Testis (tissue), 5 donors: ENCODE measurements at places on chromosomes 16 and 17.
A peak's percentile ranks its signal among the peaks of the same experiment; 100 is the strongest.

GRCh38 chr17:67993998-67994361, 2.3 kb downstream of the C17orf58 start:
- no peak for DNase-seq

GRCh38 chr16:74224828-74225612, 71.6 kb upstream of the PSMD7 start:
- no peak for DNase-seq

- DNase-seq, result no peak
These were observed 362 bp downstream of the KLHDC4 start for GRCh38 chr16:87765473-87765775.

GRCh38 chr16:50260206-50261159, 5.9 kb upstream of the ADCY7 start:
- DNase-seq, result no peak

DNA sequence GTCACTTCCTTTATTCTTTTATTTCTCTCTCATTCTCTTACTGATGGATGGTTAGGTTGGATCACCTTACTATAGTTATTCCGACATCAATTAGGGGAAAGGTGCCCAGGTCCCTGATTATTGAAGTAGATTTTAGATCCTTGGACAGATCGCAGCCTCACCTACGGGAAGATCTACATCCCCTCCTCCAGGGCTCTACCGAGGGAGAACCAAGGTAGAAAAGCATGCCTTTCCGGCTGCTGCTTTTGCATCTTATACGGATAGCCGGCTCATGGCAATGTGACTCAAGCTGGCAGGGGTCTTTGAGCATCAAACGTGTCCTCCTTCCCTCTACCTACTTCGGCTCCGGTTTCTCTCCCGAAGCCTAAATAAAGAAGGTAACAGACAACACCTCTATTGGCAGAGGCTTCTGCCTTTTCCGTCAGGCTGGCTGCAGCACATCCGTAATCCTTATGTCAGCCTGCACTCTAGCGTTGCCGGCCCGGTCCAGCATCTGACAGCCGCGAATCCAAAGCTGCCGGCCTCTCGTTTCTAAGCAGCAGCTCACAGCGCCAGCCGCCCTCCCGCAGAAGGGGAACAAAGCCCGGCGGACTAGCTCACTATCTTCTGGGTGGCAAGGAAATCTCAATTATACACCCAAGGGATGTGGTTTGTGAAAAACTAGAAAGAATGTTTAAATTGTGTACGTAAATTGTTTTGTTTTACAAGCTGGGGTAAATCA, 46.9 kb downstream of the IRX6 start:
- DNase-seq, result peak; percentile 83

DNA sequence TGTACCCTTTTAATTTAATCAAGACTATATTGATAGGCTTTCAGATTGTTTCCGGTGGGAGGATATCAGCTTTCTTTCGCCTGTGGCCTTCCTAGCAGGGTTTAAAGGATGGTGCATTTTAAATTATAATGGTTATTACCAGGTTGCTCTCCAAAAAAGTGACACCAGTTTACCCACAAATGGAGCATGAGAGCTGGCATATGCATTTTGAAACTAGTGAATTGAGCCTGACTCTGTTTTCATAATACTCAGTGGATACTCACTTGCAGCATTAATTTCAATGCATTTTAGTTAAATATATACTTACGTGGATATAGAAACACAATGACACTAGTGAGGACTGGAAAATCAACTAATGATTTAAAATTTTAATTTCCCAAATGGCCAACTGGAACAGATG, 5.8 kb downstream of the MYL4 start:
- no peak for DNase-seq

- DNase-seq, result no peak
These were observed 11.4 kb downstream of the HLF start for GRCh38 chr17:55275894-55276804.

DNA sequence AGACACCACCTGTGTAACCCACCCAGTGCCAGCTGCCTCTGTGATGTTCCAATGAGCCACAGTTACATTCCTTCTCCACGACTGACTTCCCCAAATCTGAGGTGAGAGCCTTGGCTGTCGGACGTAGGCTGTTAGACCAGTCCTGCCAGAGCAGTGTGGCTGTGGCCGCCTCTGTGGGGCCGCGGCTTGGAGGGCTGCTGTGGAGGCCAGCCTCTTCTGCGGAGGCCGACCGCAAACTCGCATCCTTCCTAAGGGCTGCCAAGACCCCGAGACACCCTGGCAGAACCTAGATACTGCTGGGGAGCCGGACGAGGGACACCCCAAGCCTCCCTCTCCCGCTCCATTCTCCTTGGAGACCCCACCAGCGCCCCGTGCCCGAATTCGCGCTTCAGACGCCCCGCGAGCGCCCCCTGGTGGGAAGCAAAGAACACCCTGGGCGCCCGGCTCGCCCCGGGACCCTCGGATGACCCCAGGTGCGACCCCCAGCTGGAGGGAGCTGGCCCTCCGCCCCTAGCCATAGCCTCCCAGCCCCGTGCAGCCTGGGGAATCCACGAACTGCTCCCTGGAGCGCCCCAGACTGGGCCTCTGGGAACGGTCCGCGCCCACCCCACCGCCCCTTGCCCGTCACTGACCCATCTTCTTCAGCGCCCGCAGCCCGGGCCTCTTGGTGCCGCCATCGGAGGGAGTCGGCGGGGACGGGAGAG, 547 bp downstream of the PLCD3 start:
- DNase-seq, result peak; percentile 63

DNA sequence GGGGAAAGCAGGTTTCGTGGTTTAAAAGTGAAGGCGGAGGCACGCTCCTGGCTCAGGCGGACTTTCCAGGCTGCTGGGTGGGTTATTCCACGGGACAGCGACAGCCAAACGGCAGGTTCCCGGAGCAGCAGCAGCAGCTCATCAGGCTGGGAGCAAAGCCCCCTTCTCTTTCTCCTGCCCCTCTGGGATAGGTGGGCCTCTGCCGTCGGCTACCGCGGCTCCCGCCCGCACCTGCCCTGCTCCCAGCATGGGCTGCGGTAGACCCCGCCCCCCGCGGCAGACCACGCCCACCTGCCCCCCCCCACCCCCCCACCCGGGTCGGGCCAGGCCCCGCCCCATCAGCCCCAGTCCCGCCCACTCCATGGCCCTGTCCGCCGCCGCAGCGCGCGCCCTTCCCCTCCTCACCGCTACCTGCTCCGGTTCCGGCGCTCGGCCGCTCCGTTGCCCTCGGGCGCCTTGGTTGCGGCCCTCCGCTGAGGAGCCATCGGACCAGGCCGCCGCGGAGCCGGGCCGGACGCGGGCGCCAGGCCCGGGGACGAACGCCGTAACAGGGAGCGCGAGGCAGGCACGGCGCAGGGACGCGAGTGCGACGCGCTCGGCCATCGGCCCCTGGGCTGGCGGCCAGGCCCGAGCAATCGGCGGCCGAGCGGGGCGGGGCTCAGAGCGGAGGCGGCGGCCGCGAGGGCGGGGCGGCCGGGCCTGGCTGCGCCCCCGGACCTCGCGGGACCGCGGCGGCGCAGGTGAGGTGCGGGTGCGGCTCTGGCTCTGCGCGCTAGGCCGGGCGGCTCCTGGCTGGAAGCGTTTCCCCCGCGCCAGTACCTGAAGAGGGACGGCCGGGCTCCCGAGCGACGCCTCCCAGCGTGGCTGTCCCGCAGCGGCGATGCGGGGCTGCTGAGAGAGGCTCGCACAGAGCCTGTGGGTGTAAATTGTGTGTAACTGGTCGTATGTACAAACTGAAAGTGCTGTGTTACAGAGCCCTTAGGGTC, at the start of the genes HEXD and OGFOD3:
Gene HEXD, plus strand, starts transcription at position 347 of the 986 bp plus-strand sequence. CDS start 1,453 bp downstream, outside the sequence.
Gene OGFOD3, minus strand, starts transcription at position 586 of the 986 bp plus-strand sequence. Its CDS starts 101 bp downstream, at position 485.
- peak; percentile 82 for DNase-seq
